ENCODE measurements at places on chromosomes 5 and 9.

DNA sequence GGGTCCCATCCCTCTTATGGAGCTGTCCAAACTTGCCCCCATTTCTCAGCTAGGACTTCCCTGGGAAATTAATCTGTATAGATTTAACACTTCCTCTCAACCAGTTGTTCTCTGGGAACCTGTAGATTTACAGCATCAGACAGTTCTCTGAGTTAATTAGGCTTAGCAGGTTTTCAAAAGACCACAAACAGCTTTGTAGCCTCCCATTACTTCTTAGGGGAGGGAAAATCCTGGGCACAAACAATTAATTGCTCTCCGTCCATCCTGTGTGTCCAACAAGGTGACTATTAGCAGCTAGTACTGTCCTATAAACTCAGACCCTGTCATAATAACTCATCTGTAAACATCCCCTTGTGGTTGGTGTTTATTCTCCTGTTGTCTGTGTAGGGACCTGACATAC lies 197.9 kb downstream of the GOLPH3 start:
- no peak for DNase-seq

- DNase-seq = no peak
Measured at GRCh38 chr9:33852216-33852826, 35.4 kb downstream of the UBE2R2 start.

DNA sequence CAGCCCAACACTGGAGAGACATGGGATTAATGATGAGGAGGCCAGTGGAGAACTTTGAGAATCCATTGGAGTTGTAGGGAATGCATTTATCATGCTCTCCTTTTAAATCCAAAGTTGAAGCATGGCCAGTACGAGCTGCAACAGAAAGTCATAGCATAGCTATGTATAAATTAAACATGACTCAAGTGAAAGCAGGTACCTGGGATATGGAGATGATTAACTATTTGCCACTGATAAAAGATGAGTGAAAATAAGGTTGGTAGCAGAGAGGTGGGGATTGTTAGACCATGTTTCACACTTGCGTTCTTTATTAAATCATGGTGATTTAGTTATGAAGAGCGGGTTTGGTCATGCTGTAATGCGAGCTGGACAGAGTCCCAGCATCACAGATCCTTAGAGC lies 189.6 kb downstream of the ARHGEF28 start:
- no peak for DNase-seq

- no peak for DNase-seq
Measured at GRCh38 chr5:74244406-74244805, 396.1 kb downstream of the ENC1 start.

DNA sequence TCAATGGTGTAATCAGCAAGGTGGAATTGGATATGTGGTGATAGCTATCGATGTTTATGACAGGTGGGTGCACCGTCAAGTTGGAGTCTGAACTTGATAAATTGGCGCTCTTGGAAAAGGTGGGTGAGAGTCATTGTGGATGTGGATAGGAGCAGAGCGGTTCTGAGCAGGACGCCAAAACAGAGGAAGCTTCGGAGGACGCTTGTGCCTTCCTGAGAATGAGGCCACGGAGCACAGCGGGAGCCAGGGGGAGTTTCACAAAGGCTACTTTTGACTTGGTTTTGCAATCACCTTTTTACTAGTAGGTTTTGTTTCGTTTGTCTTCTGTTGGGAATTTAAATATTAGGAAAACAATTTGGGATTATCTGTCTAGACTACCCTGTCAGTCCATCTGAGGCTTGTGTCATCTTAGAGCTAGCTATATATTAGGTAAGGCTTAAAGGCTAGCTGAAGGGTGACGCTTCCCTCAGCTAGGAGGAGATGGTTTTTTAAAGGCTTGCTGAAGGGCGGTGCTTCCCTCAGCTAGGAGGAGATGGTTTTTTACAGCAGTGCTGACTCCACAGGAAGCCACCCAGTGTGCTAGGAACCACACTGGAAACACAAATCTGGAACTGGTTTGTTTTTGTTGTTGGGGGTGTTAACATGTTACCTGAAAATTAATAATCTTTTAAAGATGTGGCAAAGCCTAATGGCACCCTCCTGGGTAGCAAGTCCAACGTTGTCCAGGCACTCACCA lies 142.4 kb upstream of the IRX4 start:
- no peak for DNase-seq

Measured in coronary artery (tissue), 2 donors.